Activated naive CD8-positive, alpha-beta T cell treated with anti-CD3 and anti-CD28 coated beads for 36 hours (primary cell): ENCODE measurements at places on chromosomes 11 and 22. TPM values are rescaled to one million over a fixed set of nuclear protein-coding genes. Genes with fewer than 3 reads are reported as not detected.
A peak's percentile ranks its signal among the peaks of the same experiment; 100 is the strongest.

GRCh38 chr11:8290081-8290810 is 26.6 kb upstream of the LMO1 start:
- no peaks in the 10 kb centered on the region for H3K4me1 ChIP-seq
- DNase-seq, result no peak
- H3K36me3 ChIP-seq, result no peaks in the 10 kb centered on the region
- H3K27ac ChIP-seq, result no peak overlapping the region
- no peak overlapping the region for H3K4me3 ChIP-seq
- no peaks in the 10 kb centered on the region for H3K27me3 ChIP-seq

The CRYBB3 gene
- total RNA-seq, result 0.26 TPM

The MCAM gene
- total RNA-seq, result 9.9 TPM

- H3K4me3 ChIP-seq, result no peak overlapping the region
- H3K4me1 ChIP-seq, result peaks cover 1% of the 10 kb centered on the region
- H3K36me3 ChIP-seq, result no peaks in the 10 kb centered on the region
These were observed 23.6 kb downstream of the TOM1 start for GRCh38 chr22:35323305-35323704.

The USH1C gene
- total RNA-seq, result not detected

The RIMBP3B gene
- total RNA-seq, result 0.32 TPM

The OR8A1 gene
- not detected for total RNA-seq

GRCh38 chr11:1306186-1307162 is 3.0 kb downstream of the TOLLIP start:
- H3K36me3 ChIP-seq, result peaks cover 14% of the 10 kb centered on the region
- no peaks in the 10 kb centered on the region for H3K27me3 ChIP-seq
- peaks cover 46% of the 10 kb centered on the region for H3K4me1 ChIP-seq
- peak overlapping the region; percentile 29 for H3K27ac ChIP-seq

DNA sequence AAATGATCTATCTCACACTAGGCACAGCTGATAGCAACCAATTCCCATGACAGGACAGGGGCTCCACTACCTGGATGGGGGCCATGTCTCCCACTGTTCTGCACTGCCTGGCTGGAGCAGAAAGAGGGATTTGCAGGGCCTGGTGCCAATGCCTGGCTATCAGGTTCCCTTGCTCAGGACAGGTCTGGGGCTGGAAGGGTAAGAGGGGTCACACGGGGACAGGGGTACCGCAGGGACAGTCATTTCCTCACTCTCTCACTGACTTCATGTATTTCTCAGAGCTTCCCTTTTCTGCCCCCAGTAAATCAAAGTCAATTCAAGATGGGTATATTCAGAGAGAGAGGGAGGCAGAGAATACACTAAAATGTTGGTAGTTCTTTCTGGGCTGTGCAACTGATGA is 119.1 kb upstream of the CSNK2A3 start:
- peaks cover 4% of the 10 kb centered on the region for H3K27me3 ChIP-seq
- H3K4me3 ChIP-seq, result no peak overlapping the region
- no peaks in the 10 kb centered on the region for H3K36me3 ChIP-seq
- no peak for DNase-seq
- no peaks in the 10 kb centered on the region for H3K4me1 ChIP-seq

The HORMAD2 gene
- total RNA-seq, result not detected

The YAP1 gene
- total RNA-seq, result 0.04 TPM

The SGSM1 gene
- total RNA-seq, result 0.04 TPM

DNA sequence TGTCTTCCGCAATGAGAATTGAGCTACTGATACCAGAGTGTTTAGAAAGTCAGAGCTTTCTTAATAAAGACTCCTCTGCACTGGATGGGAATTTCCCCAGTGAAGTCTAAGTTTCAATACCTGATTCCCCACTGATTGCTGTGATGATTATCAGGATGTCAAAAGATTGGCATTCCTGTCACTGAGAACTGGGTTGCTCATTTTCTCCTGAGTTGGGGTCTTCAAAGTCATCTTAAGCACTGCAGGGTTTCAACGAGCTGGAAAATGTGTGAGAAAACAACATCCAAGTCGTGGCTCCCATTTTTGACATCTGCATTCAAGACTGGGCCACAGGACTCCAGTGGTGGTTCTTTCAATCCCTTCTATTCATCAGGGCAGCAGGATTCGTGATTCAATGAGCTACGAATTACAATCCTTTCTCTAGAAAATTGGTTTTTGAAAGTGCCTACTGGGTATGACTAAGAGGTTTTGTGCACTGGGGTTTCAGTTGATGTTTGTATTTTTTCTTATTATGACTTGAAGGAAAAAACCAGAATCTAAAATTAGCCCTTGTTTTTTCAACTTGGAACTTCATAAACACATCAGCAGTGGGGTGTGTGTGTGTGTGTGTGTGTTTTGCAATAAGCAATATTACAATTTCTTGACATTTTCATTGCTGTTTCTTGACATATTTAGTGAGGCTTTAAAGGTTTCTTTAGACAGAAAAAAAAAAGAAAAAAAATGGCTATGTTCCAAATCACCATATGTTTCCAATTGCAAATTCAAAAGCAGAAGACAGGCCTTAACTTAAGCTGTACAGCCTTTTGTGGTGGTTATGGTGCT is 233.0 kb downstream of the FAM76B start:
- peaks cover 7% of the 10 kb centered on the region for H3K36me3 ChIP-seq
- no peak overlapping the region for H3K4me3 ChIP-seq
- peak; percentile 13 for DNase-seq
- H3K4me1 ChIP-seq, result peaks cover 21% of the 10 kb centered on the region
- H3K27me3 ChIP-seq, result peaks cover 4% of the 10 kb centered on the region

GRCh38 chr11:127864861-127865260 is 722.5 kb downstream of the ETS1 start:
- peaks cover 24% of the 10 kb centered on the region for H3K27me3 ChIP-seq
- H3K36me3 ChIP-seq, result no peaks in the 10 kb centered on the region
- H3K27ac ChIP-seq, result no peak overlapping the region
- H3K4me3 ChIP-seq, result no peak overlapping the region

DNA sequence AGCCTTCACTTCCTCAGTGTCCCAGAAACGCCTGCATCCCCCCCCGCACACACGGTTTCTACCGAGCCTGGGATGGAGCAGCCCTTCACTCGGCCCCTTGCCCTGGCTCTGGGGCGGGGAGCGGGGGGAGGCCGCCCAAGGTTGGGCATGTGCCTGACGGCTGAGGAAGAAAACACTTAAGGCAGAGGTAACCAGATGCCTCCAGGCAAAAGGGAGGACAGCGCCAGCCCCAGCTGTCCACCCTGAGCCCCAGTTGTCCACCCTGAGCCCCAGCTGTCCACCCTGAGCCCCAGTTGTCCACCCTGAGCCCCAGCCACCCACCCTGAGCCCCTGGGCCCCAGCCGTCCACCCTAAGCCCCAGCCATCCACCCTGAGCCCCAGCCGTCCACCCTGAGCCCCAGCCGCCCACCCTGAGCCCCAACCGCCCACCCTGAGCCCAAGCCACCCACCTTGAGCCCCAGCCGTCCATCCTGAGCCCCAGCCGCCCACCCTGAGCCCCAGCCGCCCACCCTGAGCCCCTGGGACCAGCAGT is 3.8 kb upstream of the TTLL8 start:
- H3K36me3 ChIP-seq, result no peaks in the 10 kb centered on the region
- H3K27me3 ChIP-seq, result peaks cover 32% of the 10 kb centered on the region
- no peak for DNase-seq
- H3K27ac ChIP-seq, result no peak overlapping the region
- no peak overlapping the region for H3K4me3 ChIP-seq
- no peaks in the 10 kb centered on the region for H3K4me1 ChIP-seq

The PKP3 gene
- not detected for total RNA-seq

GRCh38 chr11:57406337-57406904 is 16.0 kb upstream of the PRG2 start:
- peaks cover 59% of the 10 kb centered on the region for H3K4me1 ChIP-seq
- H3K36me3 ChIP-seq, result peaks cover 70% of the 10 kb centered on the region
- no peaks in the 10 kb centered on the region for H3K27me3 ChIP-seq
- DNase-seq, result peak; percentile 67

The OR5A1 gene
- not detected for total RNA-seq

DNA sequence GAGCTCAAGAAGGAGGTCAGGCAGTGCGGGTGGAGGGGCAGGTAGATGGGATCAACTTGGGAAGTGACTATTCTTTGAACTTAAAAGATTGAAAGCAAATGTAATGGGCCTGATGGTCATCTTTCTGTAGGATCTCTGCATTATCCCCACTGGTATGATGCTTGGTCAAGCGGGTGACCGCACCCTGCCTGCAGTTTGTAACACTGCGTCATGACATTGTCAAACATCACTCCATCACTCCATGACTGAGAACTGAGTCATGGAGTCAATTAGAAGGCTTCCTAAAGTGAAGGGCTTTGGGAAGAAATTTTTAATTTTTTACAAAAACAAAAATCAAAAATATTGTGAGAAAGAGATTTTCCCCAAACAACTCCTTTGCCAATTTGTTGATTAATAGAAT is 62.4 kb upstream of the BMAL1 start:
- H3K27ac ChIP-seq, result no peak overlapping the region
- H3K4me1 ChIP-seq, result no peaks in the 10 kb centered on the region
- DNase-seq, result no peak
- no peaks in the 10 kb centered on the region for H3K27me3 ChIP-seq
- H3K4me3 ChIP-seq, result no peak overlapping the region

DNA sequence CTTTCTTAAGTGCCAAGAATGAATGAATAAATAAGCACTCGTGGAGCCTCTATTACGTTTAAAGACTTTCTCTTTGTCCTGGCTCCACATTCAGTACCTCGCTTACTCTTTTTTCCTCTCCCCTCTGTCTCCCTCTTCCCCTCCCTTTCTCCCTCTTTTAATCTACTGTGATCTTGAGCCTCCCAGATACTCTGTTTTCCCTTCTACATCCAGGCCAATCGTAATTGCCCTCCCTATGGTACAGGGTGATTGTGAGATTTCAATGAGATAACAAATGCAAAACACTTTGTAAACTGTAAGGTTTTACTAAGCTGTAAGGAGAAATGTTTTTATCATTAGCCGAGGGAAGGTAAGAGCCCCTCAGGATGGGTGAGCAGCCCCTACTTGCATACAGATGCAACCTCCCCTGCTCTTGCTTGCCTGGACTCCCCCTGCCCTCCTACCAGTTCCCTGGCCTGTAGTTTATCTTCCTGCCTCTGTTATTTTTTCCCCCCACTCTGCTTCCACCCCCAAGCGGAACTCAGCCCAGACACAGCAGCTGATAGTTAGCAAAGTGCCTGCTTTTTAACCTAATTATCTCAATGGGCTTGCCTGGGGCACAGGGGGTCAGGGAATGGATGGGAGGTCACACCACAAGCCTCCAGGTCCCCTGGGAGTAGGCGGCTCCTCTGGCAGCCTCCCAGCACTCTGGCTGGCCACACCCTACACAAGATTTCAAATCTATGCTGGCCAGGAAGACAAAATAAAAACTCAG is 76.9 kb upstream of the CADM1 start:
- no peak for DNase-seq
- H3K4me3 ChIP-seq, result no peak overlapping the region
- no peaks in the 10 kb centered on the region for H3K36me3 ChIP-seq
- H3K27ac ChIP-seq, result no peak overlapping the region
- peaks cover 3% of the 10 kb centered on the region for H3K27me3 ChIP-seq
- H3K4me1 ChIP-seq, result no peaks in the 10 kb centered on the region

GRCh38 chr22:39241794-39242594 is 2.8 kb downstream of the PDGFB start:
- peaks cover 50% of the 10 kb centered on the region for H3K27me3 ChIP-seq
- H3K27ac ChIP-seq, result peak overlapping the region; percentile 2
- H3K4me1 ChIP-seq, result peaks cover 45% of the 10 kb centered on the region

- no peaks in the 10 kb centered on the region for H3K4me1 ChIP-seq
- no peak overlapping the region for H3K4me3 ChIP-seq
- no peak for DNase-seq
- no peaks in the 10 kb centered on the region for H3K36me3 ChIP-seq
These were observed 144.6 kb downstream of the LDLRAD3 start for GRCh38 chr11:36088266-36088972.

GRCh38 chr11:87114093-87114492 is 76.4 kb downstream of the TMEM135 start:
- DNase-seq, result no peak
- no peaks in the 10 kb centered on the region for H3K27me3 ChIP-seq

GRCh38 chr11:130513132-130513531 is 64.7 kb downstream of the ADAMTS15 start:
- peaks cover under 1% of the 10 kb centered on the region for H3K36me3 ChIP-seq
- no peak for DNase-seq
- no peak overlapping the region for H3K4me3 ChIP-seq
- H3K4me1 ChIP-seq, result no peaks in the 10 kb centered on the region
- peaks cover 7% of the 10 kb centered on the region for H3K27me3 ChIP-seq

DNA sequence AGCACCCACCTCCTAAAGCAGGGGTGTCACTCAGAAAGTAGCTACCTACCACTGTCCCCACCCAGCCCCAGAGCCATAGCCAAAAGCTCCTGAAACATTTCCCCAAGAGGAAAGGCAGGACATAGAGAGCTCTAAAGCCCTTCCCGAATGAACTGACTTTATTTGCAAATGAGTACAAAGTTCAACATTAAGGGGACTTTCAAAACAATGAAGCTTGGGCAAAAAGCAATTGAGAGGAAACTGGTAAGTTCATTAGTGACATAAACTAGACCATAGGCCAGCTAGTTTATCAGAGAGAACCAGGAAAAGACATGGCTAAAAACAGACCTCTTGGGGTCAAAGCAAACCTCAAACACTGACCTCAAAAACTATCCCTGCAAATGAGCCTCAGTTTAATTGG is 72.7 kb downstream of the IGLL5 start:
- H3K27me3 ChIP-seq, result peaks cover 21% of the 10 kb centered on the region
- H3K36me3 ChIP-seq, result peaks cover 2% of the 10 kb centered on the region
- H3K4me1 ChIP-seq, result no peaks in the 10 kb centered on the region
- no peak overlapping the region for H3K27ac ChIP-seq
- no peak for DNase-seq

The CHADL gene
- 0.22 TPM for total RNA-seq

GRCh38 chr11:44752713-44753112 is 26.0 kb downstream of the TSPAN18 start:
- no peak overlapping the region for H3K27ac ChIP-seq
- no peaks in the 10 kb centered on the region for H3K27me3 ChIP-seq
- DNase-seq, result no peak
- no peak overlapping the region for H3K4me3 ChIP-seq

DNA sequence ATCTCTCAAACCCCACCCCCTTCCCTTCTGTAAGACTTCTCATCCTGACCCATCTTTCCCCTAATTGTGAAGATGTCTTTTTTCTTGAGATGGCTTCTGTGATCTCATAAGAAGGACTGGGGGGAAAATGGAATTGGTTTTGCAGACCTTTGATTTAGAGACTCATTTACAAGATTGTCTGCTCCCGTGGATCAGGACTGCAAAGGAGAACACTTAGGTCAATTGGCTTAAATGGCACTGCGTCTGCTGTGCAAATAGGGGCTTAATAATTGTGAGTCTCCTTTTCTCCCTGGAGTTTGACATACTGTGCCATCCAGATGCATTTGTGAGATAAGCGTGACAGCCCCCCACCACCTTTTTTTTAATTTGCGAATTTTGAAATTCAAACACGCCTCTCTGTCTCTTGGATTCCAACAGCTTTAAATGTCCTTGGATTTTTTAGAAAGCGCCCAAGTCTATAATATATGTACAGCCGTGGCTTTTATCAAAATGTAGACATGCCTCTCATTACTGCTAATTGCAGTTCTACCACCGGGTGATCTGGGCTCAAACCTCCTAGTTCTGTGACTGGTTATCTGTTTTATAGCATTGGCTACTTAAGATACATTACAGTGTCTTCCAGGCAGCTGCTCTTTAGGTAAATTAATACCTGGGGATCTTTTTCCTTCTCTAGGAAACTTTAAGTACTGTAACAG is 150.0 kb downstream of the DBX1 start:
- no peaks in the 10 kb centered on the region for H3K36me3 ChIP-seq
- H3K4me1 ChIP-seq, result no peaks in the 10 kb centered on the region
- DNase-seq, result no peak
- no peak overlapping the region for H3K4me3 ChIP-seq
- H3K27ac ChIP-seq, result no peak overlapping the region
